Lung (tissue), 17 donors: ENCODE measurements at places on chromosomes 3 and 15. TPM values are rescaled to one million over a fixed set of nuclear protein-coding genes. Genes with fewer than 3 reads are reported as not detected.

The BCL2A1 gene
- polyA plus RNA-seq: 61.9 TPM

The SCAANT1 gene
- not detected for polyA plus RNA-seq

The TPRG1 gene
- polyA plus RNA-seq: 3.7 TPM

The GOLGB1 gene
- polyA plus RNA-seq: 12.3 TPM

DNA sequence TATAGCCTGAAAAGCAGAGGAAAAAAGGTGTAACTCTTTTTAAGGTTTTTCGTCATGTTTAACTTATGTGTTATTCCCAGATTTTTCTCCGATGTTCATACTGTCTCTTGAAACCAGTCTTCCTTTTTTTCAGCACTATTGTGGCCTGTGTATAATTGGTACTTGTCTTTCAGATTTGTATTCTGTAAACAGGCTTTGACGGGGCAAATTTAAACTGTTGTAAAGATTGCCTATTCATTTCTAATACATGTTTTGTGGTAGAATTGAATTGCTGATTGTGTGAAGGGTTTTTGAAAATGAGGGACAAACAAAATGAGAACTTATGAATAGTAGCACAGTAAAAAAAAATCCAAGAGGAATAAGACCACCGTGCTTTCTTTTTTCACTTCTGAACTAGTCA, 33.6 kb downstream of the AKAP13 start:
- no peak for DNase-seq

- DNase-seq: no peak
Observed at GRCh38 chr3:155741603-155742002, 3.3 kb downstream of the PLCH1 start.

DNA sequence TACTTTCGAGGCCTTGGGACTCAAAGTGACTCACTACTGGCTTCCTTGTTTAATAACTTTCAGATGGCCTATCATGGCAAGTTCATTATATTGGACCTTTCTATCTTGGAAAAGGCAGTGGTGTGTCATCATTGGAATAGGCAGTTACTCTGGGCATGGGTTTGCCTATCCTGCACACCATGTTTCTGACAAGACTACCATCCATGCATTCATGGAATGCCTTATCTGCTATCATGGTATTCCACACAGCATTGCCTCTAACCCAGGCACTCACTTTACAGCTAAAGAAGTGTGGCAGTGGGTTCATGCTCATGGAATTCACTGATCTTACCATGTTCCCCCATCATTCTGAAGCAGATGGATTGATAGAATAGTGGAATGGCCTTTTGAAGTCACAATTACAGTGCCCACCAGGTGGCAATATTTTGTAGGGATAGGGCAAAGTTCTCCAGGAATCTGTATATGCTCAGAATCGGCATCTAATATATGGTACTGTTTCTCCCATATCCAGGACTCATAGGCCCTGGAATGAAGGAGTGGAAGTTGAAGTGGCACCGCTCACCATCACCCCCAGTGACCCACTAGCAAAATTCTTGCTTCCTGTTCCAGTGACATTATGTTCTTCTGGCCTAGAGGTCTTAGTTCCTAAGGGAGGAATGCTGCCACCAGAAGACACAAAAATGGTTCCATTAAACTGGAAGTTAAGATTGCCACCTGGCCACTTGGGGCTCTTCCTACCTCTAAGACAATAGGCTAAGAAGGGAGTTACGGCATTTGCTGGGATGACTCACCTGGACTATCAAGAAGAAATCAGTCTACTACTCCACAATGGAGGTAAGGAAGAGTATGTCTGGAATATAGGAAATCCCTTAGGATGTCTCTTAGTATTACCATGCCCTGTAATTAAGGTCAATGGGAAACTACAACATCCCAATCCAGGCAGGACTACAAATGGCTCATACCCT, 1161.4 kb downstream of the SI start:
- no peak for DNase-seq

DNA sequence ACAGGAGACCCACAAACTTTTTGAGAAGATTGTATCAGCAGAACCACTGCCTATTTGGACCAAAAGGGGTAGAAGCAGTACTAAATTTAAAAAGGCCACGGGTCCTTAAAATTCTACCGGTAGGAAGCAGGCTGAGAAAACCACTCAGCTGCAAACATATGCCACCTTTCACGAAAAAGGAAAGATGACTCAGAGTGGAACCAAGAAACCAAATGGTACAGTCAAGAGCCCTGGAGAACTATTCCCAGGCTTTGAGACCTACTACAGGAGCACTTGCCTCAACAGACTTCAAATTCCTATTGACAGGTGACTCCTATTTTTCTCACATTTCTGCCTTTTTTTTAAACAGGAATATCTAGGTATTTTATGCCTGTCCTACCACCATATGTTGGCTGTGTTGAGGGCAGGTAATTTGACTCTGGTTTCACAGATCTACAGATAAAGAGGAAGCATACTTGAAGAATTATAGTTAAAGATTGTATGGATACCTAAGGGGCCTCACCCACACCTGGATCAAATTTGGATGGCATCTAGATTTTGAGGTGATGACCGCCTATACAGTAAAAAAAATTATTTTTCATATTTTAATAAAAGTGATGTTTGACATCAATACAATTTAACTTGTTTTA, 10.1 kb downstream of the GOLIM4 start:
- DNase-seq: no peak

DNA sequence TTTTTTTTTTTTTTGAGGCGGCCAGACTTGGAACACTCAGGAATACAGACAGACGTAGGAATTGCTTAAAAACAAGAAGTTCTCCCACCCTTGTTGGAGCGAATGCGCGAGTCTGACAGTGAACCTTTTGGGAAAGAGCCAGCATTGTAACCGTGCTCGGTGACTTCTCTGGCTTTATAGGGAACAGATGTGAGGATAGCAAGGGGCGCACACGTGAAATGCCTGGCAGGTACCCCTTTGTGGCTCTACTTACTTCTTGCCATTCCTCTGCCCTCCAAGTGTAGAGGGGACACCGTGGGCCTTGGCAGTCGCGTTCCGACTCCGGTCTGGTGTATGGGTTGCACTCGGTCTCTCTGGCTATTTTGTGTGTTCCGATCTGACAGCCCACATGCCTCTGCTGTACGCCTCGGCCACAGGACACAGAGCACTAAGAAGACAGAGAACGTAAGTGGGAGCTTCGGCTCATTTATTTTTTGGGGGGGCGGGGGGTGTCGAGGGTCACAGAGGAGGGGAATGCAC, 126.4 kb downstream of the ADAMTS9 start:
- peak; percentile 64 for DNase-seq

- DNase-seq: no peak
Observed at GRCh38 chr3:108031895-108032294, 58.9 kb downstream of the CD47 start.

DNA sequence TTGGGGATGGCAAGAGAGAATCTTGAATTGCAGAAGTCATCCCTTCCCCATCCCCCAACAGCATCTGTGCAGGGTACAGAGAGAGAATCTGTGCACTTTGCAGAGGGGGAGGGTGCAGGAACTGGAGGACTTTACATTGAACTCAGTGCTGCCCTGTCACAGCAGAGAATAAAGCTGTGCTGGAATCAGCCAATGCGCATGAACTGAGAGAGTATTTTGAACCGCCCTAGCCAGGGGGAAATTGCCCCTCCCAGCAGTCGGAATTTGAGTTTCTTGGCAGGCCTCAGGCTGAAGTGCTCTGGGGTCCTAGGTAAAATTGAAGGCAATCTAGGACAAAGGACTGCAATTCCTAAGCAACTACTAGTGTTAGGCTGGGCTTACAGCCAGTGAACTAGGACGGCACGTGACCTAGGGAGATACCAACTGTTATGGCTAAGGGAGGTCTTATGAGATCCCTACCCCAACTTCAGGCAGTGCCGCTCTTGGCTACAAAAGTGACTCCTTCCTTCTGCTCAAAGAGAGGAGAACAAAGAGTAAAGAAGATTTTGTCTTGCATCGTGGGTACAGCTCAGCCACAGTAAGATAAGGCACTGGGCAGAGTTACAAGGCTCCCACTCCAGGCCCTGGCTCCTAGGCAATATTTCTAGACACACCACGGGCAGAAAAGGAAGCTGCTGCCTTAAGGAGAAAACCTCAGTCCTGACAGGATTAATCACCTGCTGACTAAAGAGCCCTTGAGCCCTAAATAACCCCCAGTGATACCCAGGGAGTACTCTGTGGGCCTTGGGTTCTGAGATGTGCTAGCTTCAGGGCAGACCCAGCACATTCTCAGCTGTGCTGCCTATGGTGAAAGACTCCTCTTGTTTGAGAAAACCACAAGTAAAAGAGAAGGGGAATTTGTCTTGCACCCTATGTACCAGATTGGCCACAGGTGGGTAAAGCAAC, 300.5 kb upstream of the ALCAM start:
- DNase-seq: peak; percentile 16

GRCh38 chr3:177889161-177889560, 647.1 kb upstream of the KCNMB2 start:
- DNase-seq: no peak

DNA sequence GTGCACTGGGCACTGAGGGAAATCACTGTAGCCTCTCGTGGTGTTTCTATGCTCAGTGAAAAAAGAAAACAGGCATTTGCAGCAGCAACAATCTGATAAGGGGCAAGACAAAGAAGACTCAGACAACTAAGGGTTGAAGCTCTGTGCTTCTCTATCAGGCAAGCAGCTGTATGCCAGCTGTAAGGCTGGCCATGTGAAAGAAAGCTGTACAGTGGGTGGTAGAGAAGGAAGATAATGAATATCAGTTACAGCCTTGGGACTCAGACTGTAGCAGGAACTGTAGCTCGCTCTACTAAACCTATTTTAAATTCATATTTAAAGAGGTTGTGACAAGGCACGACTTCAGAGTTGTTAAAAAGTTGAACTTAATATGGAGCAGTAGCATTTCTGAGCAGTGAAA, 76.3 kb downstream of the VGLL3 start:
- DNase-seq: peak; percentile 24

DNA sequence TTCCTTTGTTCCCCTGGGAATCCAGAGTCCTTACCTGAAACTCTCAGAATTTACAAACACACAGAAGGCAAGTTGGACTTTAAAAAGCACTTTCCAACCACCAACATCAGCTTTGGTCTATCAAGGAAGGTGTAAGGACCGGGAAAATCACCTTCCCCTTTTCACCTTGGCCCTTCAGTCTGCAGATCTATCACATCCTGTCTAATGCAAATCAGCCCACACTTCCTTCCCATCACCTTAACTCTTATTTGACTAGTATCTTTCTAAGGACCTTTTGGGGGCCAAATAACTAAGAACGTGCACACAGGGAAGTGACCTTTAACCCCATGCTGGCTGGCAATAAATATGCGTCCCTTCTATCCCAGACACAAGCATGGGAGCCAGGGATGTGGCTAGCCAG, 320.6 kb downstream of the ARRDC4 start:
- DNase-seq: no peak

- no peak for DNase-seq
Observed at GRCh38 chr3:65385805-65386204, 652.9 kb downstream of the MAGI1 start.

DNA sequence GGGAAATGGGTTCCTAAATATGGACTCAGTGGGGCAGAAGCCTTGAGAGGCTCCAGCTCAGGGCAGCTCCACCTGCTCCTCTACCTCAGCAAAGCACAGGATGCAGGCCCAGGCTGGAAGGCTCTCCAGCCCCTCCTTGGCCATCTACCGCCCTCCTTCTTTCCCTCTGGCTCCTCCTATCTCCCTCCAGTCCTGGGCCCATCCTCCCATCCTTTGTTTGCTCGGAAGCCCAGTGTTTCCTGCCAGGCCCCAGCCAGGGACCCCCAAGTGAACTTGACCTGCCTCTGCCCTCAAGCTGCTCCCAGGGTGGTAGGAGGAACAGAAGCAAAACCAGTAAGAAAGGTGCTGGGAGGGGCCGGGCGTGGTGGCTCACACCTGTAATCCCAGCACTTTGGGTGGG, 20.1 kb downstream of the MAPKAPK3 start:
- DNase-seq: peak; percentile 36

DNA sequence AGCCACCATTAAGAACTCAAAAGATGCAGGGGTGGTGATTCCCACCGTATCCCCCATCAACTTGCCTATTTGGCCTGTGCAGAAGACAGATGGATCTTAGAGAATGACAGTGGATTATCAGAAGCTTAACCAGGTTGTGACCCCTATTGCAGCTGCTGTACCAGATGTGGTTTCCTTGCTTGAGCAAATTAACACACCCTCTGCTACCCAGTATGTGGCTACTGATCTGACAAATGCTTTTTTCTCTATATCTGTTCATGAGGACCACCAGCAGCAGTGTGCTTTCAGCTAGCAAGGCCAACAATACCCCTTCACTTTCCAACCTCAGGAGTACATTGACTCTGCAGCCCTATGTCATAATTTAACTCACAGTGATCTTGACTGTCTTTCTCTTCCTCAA, 8.6 kb upstream of the MCF2L2 start:
- no peak for DNase-seq

DNA sequence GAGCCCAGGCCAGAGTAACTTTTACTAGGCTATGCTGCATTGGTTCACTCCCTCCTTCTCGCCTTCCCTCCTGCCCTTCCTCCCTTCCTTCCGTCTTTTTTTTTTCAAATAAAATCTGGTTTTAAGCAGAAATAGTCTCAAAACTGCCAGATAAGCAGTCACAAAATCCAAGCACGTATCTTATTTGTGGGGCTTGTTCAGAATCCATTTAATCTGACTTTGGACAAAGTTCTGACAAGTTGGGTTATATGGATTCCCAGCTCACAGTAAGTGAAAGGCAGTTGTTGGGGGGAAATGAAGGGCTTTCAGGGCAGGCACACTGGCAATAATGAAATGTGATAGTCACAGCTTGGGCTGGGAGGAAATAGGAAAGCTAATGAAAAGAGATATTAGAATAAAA, 32.0 kb upstream of the PLXND1 start:
- no peak for DNase-seq

DNA sequence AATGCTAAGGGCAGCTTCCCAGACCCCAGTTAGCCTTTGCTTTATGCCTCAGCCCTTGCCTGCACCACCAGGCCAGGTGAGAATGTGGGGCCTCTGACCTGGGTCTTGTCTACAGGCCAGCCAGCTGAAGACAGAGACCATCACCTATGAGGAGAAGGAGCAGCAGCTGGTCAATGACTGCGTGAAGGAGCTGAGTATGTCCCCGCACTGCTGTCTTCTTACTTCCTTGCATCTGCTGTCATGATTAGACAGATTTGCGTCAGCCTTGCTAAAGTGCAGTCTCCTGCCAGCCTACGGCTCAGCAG, 74.6 kb downstream of the CCK start:
- no peak for DNase-seq

- no peak for DNase-seq
Observed at GRCh38 chr3:120764206-120764605, 21.7 kb downstream of the GTF2E1 start.

GRCh38 chr3:141440942-141441341, 45.9 kb upstream of the RASA2 start:
- DNase-seq: no peak

GRCh38 chr3:115616461-115616860, 6.8 kb upstream of the GAP43 start:
- no peak for DNase-seq
